ENCODE measurements at places on chromosomes 4 and X. TPM values are rescaled to one million over a fixed set of nuclear protein-coding genes. Genes with fewer than 3 reads are reported as not detected.

GRCh38 chrX:18410038-18410437 is 15.4 kb upstream of the CDKL5 start:
- no peaks in the 10 kb centered on the region for H3K27me3 ChIP-seq
- no peak for DNase-seq
- H3K27ac ChIP-seq: no peak overlapping the region
- no peaks in the 10 kb centered on the region for H3K4me1 ChIP-seq
- no peaks in the 10 kb centered on the region for H3K36me3 ChIP-seq
- H3K4me3 ChIP-seq: no peak overlapping the region

DNA sequence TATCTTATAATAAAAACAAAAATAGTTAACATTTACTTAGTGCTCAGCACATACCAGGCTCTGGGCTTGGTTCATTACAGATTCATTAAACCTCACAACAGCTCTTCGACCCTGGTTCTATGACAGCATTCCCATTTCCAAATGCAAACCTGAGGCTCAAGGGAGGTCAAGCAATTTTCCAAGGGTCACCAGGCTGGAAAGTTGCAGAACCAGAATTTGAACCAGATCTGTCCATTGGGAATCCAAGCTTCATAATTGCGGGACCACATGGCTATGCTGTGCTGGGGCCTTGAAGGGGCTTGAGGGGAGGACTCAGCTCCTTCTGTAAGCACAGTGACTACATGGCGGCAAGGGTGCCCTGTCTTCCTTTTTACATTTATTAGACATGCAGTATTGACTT is 197.3 kb upstream of the LNX1 start:
- no peak for DNase-seq
- H3K4me1 ChIP-seq: no peaks in the 10 kb centered on the region
- H3K27me3 ChIP-seq: no peaks in the 10 kb centered on the region
- H3K27ac ChIP-seq: no peak overlapping the region

DNA sequence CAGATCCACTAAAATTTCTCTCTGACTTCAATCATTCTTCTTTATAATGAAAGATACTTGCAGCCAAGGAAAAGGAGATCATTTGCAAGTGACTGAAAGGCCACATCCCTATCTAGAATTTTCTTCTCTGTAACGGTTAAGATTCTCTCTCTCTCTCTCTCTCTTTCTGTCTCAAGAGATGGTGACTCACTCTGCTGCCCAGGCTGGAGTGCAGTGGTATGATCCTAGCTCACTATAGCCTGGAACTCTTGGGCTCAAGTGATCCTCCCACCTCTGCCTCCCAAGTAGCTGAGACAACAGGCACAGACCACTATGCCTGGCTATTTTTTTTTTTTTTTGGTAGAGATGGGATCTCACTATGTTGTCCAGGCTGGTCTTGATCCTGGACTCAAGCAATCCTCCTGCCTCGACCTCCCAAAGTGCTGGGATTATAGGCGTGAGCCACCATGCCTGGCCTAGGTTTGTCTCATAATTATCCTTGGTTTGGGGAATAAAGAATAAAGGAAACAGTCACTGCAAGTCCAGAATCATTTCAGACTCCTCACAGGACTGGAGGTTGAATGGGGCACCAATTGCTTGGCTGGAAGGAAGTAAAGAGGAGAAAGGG is 33.3 kb upstream of the GALNT7 start:
- DNase-seq: no peak
- H3K4me1 ChIP-seq: no peaks in the 10 kb centered on the region
- no peak overlapping the region for H3K27ac ChIP-seq

The GPC3 gene
- total RNA-seq: 18.6 TPM

The P2RY4 gene
- total RNA-seq: not detected

The SERPINA7 gene
- total RNA-seq: not detected

GRCh38 chr4:80266253-80266901 is at the start of gene FGF5:
TSS of gene FGF5 (plus strand) at chr4:80266664. CDS start at chr4:80266825, 161 bp downstream.
- H3K4me1 ChIP-seq: no peaks in the 10 kb centered on the region
- peaks cover 12% of the 10 kb centered on the region for H3K27me3 ChIP-seq
- DNase-seq: no peak
- H3K36me3 ChIP-seq: no peaks in the 10 kb centered on the region
- no peak within 1 kb of the TSS for H3K27ac ChIP-seq

The ASB9 gene
- 1.8 TPM for total RNA-seq
